CD4-positive, alpha-beta T cell treated with Interleukin-21 for 1 hour (primary cell): ENCODE measurements at places on chromosomes 16 and 17.

DNA sequence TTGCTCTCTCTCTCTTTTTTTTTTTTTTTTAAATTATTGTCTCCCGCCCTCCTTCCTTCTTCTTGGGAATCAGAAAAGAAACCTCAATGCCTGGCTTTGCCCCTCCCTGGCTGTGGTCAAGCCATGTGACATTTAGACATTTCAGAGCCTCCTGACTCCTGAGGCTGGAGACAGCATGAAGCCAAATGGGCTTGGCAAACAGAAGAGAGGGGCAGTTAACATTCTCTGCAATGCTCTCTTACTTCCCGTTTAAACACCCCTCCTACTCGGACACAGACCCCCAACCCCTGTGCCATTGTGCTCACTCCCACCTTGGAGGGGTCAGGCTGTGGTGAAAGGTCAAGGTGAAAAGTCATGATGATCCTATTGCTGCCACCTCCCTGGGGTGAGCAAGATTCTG lies 14.7 kb upstream of the MEOX1 start:
- no peak for DNase-seq

DNA sequence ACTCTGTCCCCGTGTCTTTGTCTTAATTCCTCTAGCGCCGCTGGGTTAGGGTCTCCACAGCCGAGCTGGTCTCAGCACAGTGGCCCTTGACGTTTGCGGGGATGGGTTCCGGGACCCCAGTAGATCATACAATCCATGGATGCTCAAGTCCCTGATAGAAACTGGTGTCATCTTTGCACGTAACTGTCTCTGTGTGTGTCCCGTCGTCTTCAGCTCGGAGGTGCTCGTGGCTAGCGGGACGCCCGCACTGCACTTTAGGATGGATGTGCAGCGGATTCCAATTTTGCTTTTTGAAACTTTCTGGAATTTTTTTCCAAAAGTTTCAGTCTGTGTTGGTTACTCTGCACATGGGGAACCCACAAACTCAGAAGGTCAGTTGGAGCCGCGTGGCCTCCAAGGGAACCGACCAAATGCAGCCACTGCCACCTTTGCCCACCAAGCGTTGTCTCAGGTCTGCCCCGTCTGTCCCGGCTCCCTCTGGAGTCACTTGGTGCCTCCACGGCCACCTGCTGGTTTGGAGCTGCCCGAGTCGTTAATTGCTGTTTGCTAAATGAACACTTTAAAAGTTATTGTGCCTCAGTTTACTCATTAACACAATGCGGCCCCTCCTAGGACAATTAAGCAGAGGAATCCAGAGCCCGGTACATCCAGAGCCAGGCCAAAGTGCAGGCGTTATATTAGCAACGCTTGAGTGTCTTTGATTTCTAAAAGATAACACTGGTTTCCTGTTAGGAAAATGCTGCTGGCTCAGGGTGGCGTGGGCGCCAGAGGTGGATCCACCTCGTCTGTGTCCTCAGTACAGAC lies 5.3 kb upstream of the DPEP1 start:
- DNase-seq = no peak

- no peak for DNase-seq
Measured at GRCh38 chr16:1082266-1082951, 9.9 kb downstream of the SSTR5 start.

GRCh38 chr17:77555121-77555591 lies 403.3 kb upstream of the TNRC6C start:
- DNase-seq = no peak

DNA sequence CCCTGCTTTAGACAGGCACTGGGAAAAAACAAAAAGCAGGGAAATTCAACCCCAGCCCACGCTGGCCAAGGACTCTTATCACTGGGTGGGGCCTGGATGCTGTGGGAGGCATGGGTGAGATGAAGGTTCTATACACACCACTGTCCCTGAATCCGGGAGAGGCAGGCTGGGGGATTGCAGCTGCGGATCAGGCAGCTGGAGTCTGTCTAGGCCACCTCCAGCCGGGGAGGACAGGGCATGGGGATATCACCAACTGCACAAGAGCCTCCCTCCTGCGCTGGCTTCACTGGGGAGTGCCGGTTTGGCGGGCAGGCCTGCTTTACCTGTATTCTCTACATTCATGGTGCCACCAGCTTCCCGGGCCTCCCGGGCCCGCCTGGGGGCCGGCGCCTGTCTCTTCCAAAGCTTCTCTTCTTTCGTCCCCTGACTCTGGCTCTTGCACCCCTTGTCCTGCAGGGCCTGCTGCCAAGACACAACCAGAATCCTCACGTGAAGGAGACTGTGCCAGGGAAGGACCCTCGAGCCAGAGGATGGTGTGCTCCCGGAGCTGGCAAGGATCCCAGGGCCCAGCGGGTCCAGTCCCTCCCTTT lies 13.9 kb downstream of the KIFC3 start:
- no peak for DNase-seq

DNA sequence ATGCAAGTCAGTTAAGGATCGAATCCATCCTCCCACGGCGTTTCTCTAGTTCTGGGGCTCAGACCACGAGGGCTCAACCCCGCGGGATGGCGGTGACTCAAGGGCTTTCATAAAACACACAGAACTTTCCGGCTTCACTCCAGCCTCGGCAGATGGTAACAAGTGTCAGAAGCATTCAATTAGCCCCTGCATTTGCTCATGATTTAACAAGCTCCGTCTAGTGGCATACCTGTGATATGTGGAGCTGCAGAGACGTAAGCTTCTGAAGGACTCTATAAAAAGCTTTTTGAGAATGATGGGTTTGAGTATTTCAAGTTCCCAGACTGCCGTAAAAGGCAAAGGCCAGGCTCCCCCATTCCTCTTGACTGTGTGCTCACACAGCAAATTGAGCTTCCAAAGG lies 91.3 kb upstream of the SEC14L1 start:
- DNase-seq = no peak

DNA sequence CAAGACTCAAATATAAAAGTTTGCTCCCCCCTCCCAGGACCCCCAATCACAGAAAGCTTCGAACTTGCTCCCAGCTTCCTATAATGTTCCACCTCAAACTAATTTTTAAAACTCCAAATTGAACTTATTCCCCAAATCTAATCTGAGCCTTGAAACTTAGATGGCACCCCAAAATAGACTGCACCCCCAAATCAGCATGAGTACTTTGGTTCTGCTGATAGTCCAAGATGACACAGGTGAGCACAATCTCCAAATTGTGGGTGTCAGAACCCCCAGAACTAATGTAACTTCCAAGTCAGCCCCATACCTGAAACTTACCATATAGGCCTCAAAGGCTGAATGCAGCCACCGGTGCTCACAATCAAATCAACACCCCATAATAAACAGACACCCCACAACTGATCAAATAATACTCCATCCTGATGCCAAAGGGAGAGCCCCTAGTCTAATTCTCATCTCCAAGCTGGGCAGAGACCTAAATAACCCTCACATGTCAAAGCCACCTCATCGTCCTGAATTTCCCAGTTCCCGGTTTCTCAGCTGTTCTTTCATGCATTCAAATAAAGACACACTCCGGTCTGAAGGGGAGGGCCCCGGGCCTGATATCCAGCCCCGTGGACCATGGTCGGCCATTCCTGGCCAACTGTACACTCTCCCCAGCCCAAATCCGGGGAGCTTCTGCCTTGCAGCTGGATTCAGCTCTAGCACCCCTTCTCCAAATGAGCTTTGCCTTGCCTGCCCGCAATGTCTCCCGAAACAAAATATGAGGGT lies 1.8 kb upstream of the BCL6B start:
- DNase-seq = no peak

GRCh38 chr16:30095166-30096078 lies 591 bp downstream of the YPEL3 start:
- DNase-seq = no peak

- no peak for DNase-seq
Measured at GRCh38 chr17:80940171-80941123, 51.2 kb upstream of the CHMP6 start.
